ENCODE measurements at places on chromosomes 7 and 10.
A peak's percentile ranks its signal among the peaks of the same experiment; 100 is the strongest.

- no peak for DNase-seq
Observed at GRCh38 chr7:114986190-114987180, 64.6 kb downstream of the MDFIC start.

DNA sequence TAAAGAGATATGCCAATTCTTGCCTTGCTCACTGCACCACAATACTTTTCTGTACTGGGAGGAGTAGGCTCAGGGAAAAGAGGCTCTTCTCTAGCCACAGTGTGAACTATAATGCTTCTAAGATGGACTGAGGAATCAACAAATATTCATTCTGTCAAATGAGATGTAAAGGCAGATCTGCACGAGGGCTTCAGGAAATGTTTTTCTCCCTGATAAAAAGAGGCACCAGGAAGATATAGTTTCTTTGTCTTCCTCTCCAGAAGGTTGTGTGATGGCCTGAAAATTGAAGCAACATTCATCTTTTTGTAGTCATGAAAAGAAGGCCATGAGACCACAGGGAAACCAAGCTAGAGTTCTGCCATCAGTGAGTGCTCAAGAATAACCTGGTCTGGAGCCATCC is 79.1 kb upstream of the NME8 start:
- no peak for DNase-seq

DNA sequence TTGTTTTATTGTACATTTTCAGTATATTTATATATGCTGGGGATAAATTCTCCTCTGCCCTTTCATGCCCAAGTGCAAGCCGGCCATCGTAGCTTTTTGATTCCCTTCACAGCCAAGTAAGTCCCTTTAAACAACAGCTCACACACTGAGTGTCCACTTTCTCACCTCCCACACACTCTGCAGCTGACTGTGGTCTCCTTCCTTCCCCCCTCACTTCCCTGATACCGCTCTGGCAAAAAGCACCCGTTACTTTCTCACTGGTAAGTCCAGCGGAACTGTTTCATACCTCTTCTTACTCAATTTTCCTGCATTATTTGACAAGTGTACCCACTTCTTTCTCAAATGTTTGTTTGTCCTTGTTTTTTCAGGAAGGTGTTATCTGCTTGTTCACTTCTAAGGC is 35.2 kb downstream of the MGAM start:
- DNase-seq, result no peak

DNA sequence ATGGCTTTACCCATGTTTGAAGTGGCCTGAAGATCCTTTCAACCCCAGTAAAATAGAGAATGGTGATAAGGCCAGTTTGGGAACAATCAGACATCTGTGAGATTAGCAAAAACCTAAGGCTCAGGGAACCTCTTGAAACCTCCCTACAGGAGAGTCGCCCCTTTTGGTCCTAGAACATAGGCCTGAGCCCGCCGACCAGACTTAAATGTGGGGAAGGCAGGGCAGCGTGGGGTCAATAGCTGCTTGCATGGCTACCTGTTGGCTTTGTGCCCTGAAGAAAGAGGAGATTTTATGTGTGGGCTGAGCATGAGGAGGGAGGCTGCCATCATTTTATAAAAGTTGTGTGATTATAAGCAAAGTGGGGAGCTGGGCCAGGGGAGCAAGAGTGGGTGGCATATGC is 97.6 kb upstream of the TBX20 start:
- no peak for DNase-seq

DNA sequence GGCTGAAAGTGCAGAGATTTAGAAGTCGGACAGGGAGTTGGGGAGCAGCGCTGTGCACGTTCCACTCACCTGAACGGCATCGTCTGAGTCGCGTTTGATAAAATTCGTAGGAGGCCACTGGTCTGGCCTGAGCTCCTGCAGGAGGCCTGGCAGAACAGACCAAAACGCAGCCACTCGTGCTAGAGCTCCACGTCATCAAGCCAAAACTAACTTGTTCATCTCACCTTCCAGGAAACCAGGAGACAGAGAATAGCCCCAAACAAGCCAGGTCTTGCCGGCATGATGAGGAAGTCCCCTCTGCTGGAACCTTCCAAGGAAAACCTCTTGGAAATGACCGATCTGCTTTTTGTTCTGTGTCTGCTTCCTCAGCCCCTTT is 43.4 kb upstream of the DNAJB6 start:
- DNase-seq, result no peak

DNA sequence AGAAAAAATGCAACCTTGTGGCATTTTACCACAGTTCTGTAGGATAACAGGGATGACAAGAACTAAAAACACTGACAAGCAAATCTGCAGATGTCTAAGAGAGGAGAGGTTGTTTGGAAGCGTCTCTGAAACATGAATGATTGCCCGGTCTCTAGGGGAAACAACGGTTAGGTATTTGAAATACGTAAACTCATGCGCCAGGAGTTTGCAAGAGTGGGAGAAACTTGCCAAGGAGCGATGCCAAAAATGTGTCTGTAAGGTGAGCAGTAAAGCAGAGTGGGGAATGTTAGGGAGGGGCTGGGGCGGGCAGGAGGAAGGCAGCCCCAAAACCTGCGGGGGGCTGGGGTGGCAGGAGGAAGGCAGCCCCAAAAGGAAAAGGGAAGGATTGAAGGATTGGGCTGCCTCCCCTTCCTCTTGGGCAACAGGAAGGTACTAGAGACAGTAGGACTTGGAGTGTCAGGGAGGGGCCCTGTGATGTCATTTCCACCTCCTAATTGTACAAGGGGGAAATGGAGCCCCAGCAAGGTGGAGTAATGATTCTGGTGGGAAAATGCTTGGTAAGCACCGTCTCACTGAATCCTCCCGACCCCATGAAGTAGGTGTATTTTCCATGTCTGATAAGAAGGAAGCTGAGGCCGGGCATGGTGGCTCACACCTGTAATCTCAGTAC is 33.2 kb upstream of the PLEKHA1 start:
- DNase-seq, result no peak

DNA sequence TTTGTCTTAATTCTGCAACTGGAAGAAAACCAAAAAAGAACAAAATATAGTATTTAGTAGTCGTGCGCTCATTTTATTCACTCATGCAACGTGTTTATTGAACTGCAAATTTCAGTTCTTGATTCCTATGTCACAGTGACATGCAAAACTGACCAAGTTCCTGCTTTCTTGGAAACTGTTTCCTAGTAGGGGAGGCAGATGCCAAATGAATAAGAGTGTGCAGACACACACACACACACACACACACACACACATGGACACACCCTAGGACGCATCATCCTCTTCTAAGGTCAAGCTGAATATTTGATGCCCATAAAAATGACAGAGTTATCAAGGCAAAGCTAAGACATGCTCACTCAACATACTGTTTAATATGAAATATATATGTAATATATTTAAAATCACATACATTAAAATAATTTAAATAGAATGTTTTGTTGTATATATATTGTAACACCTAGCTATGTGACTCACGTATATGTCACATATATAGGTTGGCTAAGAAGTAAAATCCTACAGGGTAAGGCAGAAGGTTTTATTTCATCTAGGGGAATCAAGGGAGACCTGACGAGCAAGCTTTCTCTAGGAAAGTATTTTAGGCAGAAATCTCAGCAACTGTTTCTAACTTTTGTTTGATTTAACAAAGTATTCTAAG is 79.6 kb downstream of the SVIL start:
- DNase-seq, result no peak

DNA sequence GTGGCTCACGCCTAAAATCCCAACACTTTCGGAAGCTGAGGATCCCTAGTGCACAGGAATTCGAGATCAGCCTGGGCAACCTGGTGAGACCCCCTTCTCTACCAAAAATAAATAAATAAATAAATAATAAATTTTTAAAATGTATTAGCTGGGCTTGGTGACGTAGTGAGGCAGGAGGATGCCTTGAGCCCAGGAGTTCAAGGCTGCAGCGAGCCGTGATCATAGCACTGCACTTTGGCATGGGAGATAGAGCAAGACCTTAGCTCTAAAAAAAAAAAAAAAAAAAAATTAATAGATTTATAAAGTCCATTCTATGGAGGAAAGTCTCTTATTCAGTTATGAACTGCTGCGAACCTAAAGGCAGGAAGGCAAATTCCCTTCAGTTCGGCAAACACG is 1.1 kb upstream of the PTPN12 start:
- DNase-seq, result no peak

GRCh38 chr7:51226063-51226755 is 90.4 kb downstream of the COBL start:
- no peak for DNase-seq

- no peak for DNase-seq
Observed at GRCh38 chr7:29196191-29196590, 1.6 kb downstream of the CHN2 start.

DNA sequence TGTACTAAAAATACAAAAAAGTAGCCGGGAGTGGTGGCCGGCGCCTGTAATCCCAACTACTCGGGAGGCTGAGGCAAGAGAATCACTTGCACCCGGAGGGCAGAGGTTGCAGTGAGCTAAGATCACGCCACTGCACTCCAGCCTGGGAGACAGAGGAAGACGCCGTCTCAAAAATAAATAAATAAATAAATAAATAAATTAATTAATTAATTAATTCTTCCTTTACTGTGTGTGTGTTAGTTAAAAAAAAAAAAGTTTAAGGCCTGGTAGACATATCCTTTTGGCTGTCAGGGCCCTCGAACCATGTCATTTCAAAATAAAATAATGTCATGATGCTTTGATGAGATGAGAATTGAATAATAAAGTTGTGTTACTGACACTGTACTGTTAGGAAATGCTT is 81.3 kb downstream of the ZNF467 start:
- no peak for DNase-seq

GRCh38 chr10:86708068-86708782 is 39.9 kb downstream of the LDB3 start:
- DNase-seq, result no peak

DNA sequence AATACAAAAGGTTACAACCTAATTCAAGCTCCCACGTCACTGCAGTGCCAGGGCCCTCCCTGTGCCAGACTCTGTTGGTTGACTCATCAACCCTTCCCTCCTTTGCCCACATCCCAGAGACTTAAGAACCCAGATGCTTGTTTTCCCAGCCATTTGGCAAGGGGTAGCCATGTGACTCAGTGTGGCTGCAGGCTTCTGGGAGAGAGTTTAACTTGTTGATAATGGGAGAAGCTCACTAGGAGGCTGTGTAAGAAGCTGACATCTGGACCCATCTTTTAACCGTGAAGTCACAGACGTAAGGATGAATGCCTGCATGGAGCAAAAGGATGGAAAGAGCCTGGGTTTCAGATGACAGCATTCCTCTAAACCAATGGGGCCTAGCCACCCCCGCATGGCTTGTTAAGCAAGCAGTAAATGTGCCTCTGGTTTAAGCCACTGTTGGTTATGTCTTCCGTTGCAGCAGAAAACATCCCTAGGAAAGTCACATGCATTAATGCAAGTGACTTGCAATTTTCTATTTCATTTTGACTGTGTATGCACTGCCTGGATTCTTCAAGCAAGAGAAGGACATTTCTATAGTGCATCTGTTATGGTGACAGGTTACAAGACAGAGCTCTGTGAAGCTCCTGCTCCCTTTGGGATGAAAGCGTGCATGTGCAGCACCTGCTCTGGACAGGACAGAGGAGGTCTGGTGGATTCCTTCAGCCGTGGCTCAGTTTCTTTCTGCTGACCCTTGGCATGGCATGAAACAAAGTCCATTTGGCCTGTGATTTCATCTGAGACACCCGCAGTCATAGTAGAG is 57.5 kb upstream of the CREB5 start:
- DNase-seq, result no peak

DNA sequence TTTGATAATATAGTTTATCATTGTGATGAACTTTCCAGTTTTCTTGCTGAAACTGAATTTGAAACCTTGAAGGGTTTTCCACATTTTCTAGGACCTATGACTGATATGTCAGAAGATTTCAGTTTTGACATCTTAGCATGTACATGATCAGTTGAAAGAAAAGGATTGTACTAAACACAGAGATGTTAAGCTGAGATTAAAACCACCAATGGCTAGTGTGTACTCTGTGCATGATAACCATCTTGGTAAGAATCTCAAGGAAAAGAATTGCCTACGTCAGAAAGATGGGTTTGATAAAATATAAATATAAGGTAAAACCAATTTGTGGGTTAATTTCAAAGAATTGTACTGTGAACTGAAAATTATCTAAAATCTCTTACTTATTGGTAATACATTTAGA is 776.4 kb downstream of the GATA3 start:
- DNase-seq, result no peak

DNA sequence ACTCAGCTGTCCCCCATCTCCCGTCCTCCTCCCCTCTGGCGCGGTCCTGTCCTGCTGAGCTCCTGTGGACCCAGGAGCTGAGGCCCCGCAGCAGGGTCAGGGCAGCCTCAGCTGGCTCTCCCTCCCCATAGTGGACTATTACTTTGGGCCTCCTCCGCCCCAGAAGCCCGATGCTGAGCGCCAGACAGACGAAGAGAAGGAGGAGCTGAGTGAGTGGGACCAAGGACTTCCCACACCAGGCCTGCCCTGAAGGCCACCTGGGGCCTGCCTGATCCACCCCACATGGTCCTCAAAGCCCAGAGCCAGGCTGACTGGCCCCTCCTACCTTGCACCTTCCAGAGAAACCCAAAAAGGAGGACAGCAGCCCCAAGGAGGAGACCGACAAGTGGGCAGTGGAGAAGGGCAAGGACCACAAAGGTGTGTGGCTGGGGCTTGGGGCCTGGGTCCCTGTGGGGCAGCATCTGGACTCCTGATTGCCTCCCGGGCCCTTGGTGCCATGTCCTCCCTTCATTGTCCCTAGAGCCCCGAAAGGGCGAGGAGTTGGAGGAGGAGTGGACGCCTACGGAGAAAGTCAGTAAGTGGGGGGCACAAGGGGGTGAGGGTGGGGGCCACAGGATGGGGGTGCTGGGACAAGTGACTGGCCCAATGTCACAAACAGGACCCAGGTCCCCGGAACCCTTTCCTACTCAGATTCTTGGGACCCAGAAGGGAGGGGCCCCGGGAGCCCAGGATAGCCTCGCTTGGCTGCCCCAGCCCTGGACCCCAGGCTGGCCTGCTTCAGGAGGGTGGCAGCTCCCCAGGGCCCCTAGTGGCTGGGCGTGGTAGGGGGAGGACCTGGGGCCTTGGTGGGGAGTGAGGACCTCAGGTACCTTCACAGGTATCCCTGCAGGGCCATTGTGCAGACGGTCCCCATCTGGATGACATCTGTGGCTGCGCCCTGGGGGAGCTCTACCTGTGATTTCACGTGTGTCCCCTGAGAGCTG is 4.9 kb downstream of the AEBP1 start:
- DNase-seq, result no peak

- peak; percentile 3 for DNase-seq
Observed at GRCh38 chr7:13850185-13850752, 139.2 kb downstream of the ETV1 start.

GRCh38 chr10:79061441-79062315 is 7.1 kb upstream of the ZMIZ1 start:
- no peak for DNase-seq

GRCh38 chr10:131983780-131984179 is 2.1 kb upstream of the BNIP3 start:
- DNase-seq, result no peak

DNA sequence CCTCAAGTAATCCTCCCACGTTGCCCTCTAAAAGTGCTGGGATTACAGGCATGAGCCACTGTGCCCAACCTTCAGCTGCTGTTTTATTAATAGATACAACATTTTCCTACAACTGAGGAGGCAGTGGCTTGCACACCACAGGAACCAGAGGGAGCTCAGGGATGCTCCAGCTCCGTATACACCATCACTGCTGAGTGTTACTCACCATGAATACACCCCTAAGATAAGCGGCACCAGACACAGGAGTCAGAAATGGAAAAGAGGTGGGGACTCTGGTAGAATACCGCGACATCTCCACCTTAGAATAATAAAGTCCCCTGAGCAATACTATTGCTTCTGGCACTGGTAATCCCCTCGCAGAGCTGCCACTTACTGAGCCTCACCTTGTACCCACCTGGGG is 68.7 kb upstream of the PDLIM1 start:
- no peak for DNase-seq

GRCh38 chr10:113517165-113517900 is 35.5 kb upstream of the HABP2 start:
- DNase-seq, result no peak

- DNase-seq, result no peak
Observed at GRCh38 chr7:83655951-83656556, 7.1 kb upstream of the SEMA3E start.
